ENCODE measurements at places on chromosomes 12 and 14.

- DNase-seq, result peak; percentile 87
These were observed 84.5 kb upstream of the CDKN3 start for GRCh38 chr14:54312166-54312801.

DNA sequence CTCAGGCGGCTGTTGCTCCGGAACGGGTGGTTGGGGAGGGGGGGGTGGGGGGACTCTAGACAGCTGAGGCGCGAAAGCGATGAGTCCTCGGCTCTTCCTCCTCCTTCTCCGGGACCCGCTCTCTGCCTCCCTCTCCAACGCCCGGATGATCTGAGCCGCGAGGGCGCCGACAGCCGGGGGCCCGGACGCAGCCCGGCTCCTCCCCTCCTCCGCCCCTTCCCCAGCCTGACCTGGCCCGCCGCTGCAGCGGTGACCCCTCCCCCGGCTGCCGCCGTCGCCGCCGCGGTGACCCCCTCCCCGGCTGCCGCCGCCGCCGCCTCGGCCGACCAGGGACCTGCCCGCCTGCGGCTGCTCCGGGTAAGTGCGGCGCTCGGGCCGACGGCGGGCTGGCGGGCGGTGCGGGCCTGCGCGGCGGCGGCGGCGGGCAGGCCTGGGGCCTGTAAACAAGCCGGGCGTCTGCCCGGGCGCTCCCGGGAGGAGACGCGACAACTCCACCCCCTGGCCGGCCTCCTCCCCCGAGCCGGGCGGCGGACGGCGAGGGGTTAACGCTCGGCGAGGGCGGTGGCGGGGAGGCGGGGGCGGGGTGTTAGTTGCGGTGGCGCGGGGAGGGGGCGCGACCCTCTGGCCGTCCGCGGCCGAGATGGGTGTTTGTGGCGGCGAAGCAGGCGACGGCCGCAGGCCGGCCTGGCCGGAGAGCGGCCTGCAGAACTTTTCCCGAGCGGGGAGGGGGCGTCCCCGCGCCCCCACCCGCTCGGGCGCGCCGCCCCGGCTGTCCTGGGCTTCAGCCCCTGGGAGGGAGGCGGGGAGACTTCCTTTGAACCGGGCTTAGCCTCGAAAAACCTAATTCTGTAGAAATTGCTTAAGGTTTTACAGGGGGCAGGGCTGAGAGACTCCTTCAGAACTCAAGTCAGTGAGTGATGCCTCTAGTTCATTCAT lies 568 bp downstream of the PPM1A start:
- peak; percentile 8 for DNase-seq

- no peak for DNase-seq
These were observed 24.0 kb downstream of the PRDM4 start for GRCh38 chr12:107736914-107737313.

- DNase-seq, result peak; percentile 20
These were observed 33.4 kb downstream of the ANO4 start for GRCh38 chr12:100827901-100828520.

DNA sequence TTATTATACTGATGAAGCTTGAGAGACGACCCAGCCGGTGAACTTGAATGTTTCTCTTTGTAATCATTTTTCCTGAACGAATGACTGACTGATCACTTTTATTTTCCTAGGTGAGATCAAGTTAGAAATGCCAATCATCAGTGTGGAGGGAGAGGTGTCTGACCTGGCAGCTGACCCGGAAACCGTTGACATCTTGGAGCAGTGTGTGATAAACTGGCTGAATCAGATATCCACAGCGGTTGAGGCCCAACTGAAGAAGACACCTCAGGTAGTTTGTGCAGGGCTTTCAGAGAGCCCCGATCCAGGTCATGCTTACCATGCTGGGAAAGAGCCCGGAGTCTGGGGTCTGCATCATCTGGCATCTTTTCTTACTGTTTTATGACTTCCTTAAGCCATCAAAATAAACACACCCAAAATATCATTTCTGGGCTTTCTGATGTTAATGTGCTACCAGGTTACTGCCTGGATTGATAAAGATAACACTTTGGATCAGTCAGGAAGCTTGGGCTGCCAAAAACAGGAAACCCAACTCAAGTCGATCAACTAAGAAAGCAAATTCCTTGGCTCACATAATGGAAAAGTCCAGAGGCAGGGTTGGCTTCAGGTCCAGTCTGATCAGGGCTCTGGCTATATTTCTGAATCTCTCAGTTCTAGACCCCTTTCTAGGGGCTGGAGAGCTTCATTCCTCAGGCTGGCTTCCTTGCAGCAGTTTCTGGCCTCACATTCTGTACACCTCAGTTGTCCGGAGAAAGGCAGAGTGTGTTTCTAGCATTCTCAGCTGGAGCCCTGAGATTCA lies 21.1 kb downstream of the DNAH10 start:
- no peak for DNase-seq

DNA sequence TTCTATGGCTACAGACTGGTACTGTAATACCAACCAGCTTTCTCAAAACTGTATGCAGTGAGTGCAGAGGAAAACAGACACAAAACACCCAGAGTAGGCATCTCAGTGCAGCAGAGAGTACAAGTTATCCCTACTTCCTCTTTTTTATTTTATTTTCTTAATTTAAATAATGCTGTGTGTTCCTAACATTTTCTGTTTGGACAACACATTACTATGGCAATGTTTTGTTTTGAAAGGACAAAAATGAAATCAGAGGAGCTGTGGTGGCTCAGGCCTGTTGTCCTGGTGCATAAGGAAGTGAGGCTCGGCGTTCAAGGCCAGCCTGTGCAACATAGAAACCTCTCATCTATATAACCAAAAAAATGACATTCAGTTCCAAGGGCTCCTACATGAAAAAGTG lies 33.7 kb upstream of the SELPLG start:
- DNase-seq, result no peak

DNA sequence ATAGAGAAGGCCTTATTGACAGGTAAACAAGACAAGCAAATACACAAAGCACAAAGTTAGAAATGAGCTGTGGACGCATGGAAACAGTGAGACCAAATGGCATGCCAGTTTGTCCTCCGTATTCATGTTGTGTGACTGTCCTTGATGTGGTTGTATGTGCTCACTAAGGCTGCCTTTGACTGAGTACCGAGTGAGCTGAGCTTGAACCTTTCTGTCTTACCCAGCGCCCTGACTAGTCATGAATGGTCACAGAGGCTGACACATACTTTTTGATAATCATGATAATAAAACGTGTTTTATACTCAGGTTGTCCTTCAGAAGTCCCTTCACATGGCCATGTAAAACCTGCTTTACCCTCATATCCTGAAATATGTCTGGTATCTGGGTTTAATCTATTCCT lies 553 bp upstream of the CATSPERB start:
- no peak for DNase-seq

GRCh38 chr12:82608706-82609105 lies 78.0 kb upstream of the TMTC2 start:
- DNase-seq, result peak; percentile 71

- no peak for DNase-seq
These were observed 55.9 kb upstream of the LRRK2 start for GRCh38 chr12:40168868-40169267.

DNA sequence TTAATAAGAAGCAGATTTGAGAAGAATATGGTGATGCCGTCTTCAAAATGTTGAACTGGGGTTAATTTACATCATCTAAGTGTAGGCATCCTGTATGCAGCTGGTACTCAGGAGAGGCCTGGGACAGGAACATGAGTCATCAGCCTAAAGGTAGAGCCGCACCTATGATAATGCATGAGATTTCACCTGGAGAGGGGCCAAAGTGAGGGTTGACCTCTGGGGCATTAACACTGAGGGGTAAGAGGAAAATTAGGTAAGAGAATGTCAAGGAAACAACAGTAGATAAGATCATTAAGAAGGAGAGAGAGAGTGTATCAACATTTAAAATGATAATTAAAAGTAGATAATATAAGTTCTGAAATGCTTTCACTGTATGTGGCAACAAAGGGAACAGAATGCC lies 20.2 kb upstream of the SSTR1 start:
- no peak for DNase-seq

DNA sequence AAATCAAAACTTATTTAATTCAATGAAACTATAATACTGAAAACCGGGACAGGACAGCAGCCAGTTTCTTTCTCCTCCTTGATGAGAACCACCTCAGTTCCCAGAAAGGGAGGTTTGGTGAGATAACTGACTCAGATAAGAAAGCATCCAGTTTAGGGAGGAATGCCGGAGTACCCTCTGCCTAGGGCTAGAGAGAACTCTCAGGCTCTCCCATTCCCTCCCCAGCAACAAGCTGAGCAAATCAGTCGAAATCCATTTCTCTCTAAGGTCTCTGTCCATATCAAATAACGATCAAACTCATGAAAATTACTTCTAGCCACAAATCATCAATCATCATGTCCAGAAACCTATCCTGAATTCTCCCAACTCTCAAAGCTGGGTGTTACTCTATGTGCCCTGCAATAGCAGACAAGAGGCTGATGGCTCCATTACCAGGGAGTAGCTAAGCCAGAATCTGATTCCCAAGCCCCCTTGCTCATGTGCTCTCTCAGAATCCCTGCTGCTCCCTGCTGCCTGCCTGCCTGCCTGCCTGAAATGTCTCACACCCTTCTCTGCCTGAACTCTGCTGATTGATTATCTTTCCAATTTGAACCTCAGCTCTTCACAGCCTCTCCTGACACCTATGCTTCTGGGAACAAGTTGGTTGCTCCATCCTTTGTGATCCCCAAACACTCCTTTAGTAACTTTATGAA lies 49.4 kb downstream of the SLC25A47 start:
- no peak for DNase-seq

Data from A172 (cell line).